ENCODE measurements at places on chromosomes 7 and 10.

DNA sequence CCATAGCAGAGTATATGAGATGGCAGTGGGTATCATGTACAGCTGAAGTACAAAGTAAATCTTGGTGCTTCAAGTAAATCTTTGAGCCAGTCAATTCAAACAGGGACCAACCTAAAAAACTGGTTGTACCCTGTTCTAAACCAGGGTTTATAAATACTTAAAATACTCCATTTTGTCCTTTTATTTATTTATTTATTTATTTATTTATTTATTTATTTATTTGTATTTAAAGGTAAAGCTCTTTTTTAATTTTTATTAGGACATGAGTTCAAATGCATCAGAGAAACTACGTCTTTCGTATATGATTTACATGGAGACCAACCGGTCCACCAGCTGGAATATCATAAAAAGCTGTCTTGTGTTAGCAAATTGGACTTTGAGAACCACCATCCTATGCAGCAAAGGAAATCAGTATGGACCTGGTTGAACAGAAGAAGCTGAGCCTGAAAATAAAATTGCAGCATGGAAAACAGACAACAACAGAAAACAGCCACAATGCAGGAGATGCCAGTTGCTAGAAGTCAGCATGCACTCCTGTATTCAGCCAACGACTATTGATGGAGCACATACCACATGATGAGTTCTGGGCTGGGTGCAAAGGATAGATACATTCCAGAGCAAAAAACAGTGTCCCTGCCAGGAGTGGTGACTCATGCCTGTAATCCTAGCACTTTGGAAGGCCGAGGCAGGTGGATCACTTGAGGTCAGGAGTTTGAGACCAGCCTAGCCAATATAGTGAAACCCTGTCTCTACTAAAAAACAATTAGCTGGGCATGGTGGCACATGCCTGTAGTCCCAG, 60.0 kb downstream of the PLXNA4 start:
- DNase-seq, result no peak

- DNase-seq, result no peak
Measured at GRCh38 chr10:6211671-6212635, 9.2 kb downstream of the PFKFB3 start.

- DNase-seq, result no peak
Measured at GRCh38 chr7:5477126-5477525, 53.5 kb upstream of the TNRC18 start.

DNA sequence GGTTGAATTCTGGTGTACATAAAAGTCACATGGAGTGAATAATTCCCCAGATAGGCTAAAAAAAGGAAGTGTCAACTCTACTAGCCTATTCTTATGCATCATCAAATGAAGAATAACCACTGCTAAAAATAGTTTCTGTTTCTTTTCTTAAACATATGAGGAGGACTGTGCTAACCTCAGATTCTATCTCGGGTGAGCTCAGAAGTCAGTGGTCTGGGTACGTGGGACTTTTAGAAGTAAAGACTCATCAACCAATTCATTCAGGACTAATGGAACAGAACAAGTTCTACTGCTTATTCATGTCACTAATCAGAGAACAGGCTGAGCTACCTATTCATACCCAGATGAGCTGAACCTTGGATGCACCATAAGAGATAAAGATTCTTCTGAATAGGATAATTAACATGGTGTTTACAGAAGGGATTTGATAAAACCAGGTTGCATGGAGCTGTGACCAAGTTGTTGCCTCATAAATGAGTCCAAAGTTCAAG, 9.5 kb upstream of the ASAH2 start:
- DNase-seq, result no peak

DNA sequence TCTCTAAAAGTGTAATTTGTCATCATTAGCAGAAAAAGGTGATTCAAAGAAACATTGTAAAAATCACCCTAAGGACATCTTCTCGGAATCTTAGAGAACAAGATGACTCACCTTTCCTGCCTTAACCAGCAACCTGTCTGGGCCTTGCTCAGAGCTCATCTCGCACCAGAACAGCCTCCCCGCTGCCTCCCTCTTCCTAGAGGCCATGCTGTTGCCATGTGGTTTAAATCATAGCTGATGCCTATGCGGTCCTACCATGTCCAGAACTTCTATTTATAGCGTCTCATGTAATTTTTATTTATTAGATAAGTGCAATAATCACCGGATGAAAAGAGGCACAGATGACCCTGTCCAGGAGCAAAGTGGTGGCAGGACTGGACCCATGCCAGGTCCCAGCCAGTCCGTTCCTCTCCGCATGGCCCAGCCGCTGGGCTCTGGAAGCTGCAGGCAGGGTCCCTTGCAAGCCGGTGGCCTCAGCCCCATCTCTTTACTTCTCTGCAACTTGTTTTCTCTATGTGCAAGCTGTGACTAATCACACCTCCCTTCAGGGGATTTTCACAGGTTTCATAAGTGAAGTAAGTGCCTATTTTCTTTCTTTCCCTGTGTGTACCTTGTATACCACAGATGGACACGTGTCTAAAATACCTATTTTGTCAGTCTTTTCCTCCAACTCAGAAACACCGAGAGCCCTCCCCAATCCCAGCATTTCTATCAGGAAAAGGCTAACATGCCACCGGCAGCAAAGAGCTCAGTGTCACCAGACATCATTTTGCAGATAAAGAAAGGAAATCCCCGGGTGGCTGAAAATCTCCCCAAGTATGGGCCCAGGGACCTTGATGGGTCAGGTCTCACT, 27.1 kb downstream of the KLF6 start:
- DNase-seq, result no peak

- DNase-seq, result peak; percentile 11
Measured at GRCh38 chr10:99658622-99659030, 683 bp upstream of the ENTPD7 start.

DNA sequence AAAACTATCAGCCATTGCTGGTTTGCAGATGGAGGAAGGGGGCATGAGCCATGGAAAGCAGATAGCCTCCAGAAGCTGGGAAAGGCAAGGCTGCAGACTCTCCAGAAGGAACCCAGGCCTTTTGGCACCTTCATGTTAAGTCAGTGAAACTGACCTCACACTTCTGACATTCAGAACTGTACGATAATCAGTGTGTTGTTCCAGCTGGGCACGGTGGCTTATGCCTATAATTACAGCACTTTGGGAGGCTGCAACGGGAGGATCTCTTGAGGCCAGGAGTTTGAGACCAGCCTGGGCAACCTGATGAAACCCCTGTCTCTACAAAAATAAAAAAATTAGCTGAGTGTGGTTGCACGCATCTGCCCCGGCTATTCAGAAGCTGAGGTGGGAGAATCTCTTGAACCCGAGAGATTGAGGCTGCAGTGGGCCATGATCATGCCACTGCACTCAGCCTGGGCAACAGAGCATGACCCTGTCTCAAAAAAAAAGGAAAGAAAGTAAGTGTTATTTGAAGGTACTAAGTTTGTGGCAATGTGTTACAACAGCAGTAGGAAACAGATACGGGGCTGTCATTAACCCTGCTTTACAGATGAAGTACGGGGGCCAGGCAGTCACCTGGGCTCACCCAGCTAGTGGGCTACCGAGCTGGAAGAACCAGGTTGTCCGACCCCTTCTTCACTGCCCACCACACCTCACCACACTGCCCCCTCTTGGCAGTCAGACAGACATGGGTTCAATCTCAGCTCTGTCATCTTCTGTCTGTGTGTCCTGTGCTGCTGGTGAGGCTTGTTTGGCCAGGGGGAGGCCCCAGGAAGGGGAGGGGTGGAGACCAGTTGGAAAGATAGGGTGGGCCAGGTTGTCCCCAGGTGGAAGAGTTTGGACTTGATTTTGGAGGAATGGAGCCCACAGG, 18.3 kb downstream of the CHST3 start:
- DNase-seq, result no peak

DNA sequence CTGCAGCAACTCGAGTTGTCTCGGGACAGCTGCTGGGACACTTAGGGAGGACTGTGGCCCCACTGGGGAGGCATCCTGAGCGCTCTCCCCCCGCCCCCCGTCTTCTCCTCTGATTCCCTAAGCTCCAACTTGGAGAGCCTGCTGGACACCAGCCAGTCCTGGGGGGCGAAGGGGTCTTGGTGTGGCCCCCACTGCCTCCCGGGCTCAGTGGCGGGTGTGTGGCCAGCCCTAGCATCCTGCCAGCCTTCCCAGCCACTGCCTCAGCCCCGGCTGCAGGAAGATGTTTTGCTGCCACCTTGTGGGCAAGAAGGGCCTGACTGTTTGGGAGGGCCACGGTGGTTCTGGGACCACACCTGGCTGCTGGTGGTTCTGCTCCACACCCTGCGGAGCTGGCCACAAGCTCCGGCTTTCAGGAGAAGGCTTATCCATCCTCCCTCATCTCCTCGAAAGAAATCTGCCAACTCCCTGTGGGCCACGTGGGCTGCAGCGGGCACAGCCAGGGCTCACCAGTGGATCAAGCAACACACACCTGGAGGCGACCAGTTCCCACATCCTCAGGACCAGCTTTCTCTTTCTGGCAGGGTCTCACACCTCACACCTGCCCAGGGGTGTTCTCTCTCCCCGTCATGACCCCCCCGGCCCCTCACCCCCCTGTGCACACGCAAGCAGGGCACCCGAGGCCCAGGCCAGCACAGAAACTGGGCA, 24.8 kb downstream of the AGAP3 start:
- DNase-seq, result peak; percentile 32

- no peak for DNase-seq
Measured at GRCh38 chr10:352476-353235, 217.4 kb downstream of the ZMYND11 start.

DNA sequence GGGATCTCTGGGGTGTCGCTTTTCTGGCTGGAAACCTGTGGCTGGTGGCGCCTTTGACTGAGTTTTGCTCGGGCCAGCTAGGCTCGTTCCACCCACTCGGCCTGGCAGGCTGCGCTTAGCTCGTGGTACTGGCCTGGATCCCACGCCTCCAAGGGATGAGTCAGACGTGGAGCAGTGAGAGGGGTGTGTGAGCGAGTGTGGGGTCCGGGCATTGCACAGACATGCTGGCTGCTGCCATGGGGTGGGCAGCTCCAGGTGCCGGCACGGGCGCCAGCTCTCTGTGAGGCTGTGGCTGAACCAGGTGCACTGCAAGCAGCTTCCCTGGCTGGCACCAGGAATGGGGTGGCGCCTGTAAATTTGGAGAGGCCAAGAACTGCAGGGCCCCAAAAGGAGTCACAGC, 63.1 kb upstream of the CACNA2D1 start:
- no peak for DNase-seq

GRCh38 chr10:102230264-102230860, 4.3 kb downstream of the ELOVL3 start:
- DNase-seq, result no peak

DNA sequence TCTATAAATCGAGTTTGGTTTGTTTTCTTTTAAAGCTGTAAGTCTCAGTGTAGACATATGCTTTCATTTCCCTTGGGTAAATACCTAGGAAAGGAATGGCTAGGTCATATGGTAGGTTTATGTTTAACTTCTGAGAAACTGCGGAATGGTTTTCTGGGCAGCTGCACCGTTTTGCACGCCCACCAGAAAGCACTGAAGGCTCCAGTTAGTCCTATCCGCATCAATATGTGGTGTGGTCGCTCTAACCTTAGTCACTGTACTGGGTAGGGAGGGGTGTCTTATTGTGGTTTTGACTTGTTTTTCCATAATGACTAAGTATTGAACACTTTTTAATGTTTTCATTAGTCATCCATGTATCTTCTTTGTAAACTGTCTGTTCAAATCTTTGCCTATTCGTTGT, 279.5 kb upstream of the AKR1E2 start:
- DNase-seq, result no peak

GRCh38 chr7:155222573-155222972, 75.1 kb upstream of the INSIG1 start:
- DNase-seq, result no peak

DNA sequence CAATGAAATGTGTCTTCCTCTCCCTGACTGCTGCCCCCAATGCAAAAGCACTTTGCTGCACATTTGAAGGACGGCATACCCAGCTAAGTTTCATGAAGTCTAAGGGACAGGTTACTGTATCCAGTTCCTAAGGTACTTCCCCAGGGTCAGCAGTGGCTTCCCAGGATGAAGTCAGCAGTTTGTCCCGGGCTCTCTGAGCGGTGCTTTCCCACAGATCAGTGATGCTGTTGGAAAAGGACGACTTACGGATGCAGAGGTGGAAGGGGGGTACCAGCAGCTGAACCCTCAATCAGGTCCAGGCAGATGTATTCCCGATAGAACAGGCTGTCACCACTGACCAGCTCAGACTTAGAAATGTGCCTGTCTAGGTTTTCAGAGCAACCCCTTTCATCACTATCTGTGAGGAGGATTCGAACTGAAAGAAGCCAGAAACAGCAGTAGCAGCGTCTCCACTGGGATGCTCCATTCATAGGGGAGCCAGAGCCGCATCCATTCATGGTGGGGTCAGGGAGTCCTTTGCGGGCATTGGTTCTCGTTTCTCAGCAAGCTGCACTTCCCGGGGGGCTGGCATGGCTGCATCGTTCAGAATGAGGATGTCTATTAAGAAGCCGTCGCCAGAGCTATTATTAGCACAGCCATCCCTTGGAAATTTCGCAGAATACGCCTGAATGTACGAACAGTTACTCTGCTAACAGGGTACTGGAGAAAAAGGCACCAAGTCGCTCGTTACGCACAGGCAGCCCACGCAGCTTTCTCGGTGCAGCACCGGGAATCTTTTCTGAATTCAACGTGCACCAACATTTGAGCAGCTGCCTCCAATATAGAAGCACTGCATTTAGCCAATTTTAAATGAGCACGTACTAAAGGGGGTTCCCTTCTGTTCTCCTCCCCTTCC, 303.7 kb downstream of the PRPF18 start:
- DNase-seq, result no peak

DNA sequence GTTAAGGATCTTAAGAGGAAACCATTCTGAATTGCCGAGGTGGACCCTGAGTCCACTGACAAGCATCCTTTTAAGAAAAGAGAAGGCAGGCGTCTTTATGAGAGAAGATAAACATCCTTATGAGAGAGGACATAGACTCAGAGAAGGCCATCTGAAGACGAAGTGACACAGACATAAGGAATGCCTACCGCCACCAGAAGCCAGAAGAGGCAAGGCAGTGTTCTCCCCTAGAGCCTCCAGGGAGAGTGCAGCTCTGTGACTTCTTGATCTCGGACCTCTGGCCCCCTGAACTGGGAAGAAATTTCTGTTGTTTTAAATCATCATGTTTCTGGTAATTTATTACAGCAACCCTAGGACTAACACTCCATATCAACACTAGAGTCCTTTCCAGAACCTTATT, 25.2 kb upstream of the ING3 start:
- DNase-seq, result no peak

DNA sequence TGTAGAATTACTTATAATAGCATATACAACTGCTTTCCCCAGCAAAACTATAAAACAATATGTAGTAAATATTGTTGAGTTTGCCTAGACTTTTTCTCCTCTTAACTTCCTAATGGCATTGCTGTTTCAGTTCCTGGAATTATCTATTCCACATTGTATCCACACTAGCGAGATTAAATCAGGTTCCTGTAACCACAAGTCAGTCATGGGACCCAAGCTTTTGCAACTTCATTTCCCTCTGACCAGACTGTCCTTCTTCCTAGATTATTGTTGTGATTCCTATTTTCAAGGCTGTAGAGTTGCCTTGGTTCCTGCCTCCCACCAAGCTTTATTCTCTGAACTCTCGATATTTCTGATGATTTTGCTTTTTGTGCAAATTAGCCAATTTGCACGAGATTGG, 173.3 kb upstream of the ZNF804B start:
- no peak for DNase-seq

GRCh38 chr10:70323138-70323696, 39.4 kb upstream of the NPFFR1 start:
- no peak for DNase-seq
